Stimulated activated CD8-positive, alpha-beta memory T cell treated with anti-CD3 and anti-CD28 coated beads, Interleukin-15, amount 100 ng/mL, for 4 hours (primary cell): ENCODE measurements at places on chromosomes 5 and 9.
A peak's percentile ranks its signal among the peaks of the same experiment; 100 is the strongest.

DNA sequence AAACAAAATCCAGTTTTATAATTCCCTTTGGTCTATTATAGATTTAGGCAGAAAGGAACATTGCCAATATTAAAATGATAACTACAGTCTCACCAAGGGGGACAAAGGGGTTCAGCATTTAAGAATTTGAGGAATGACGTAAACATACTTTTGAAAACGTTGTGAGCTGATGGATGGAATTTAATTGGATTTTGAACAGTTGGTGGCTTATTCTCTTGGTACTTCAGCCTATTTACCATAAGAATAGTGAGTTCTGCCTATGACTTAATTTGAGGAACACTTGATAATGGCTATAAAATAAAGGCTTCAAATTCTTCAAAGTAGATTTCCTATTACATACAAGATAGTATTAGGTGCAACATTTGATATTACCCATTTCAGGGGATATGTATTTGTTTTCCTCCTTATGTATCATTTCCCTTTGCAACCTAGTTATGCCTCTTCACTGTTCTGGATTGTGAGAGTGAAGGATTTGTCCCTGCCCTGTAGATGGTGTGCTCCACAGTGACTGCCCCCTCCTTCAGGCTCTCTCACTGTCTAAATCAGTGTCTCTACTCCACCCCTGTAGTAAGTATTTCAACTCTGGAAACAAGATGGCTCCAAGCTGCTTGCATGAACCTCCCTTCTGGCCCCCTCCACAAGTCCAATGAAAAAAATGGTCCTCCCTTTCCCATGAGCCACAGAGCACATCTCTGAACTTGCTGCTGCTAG lies 225.6 kb downstream of the ARHGEF28 start:
- no peak for DNase-seq

DNA sequence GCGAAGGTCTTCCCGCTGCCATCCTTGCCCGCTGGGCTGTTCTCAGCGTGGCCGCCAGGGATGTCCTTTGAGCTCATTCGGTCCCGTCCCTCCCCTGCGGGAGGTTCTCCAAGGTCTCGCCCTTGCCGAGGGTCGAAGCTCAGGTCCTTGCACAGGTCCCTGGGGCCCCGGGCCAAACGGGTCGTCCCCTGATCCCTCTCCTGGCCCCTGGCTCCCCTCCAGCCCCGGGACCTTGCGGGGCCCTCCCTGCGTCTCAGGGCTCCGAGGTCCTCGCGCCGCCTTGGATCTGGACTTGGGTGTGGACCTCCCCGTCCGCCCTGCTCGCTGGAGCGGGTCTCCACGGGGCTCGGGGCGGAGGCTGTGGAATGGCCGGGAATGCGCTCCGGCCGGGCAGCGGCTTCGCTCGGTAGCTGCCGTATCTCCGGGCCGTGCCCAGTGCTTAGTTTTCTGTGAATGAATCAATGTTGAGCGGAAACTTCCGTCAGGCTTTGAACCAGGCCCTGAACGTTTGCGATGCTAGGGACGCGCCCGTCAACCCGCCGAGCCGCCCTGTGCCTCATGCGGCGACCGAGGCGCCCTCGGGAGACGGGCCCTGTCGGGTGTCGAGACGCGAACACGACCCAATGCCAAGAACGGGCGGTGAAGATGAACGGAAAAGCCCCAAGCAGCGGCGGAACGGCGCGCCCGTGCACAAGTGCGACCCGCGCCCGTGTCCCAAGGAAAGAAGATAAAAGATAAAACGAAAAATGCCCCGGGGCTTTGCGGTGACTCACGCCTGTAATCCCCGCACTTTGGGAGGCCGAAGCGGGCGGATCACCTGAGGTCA lies 780 bp downstream of the RNU6ATAC start:
- peak; percentile 43 for DNase-seq

DNA sequence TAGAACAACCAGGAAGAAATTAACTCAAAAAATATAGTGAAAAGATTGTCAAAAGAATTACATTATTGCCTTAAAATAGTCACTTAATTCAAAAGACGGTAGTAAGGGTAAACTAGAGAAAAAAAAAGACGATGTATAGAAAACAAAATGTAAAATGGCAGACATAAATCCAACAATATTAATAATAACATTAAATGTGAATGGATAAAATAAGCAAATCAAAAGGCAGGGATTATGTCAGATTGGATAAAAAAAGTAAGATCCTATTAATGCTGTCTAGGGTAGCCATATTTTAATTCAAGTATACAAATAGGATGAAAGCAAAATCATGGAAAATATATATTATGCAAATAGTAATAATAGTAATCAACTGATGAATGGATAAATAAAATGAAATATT lies 134.0 kb upstream of the ADCY2 start:
- no peak for DNase-seq

GRCh38 chr5:102711525-102712385 lies 43.4 kb upstream of the PAM start:
- no peak for DNase-seq

- DNase-seq = no peak
These were observed 128.9 kb upstream of the ERCC6L2 start for GRCh38 chr9:95746408-95747180.
